ENCODE measurements at places on chromosomes 12 and 14. TPM values are rescaled to one million over a fixed set of nuclear protein-coding genes. Genes with fewer than 3 reads are reported as not detected.

DNA sequence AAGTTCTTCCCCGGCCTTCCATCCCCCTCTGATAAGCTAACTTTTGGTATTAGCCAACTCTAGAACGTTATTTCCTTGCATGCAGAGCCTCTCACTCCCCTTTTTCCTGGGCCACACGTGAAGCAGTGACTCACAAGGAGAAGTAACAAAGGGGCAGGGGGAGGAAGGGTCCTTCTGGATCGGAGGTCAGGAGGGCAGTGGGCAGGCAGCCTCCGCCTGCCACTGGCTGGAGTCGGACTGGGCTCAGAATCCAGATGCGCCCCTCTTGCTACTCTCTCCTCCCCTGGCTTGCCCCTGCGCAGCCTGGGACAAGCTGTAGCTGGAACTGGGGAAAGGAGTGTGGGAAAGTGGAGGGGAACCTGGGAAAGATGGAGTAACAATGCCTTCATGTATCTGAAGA is 55.0 kb downstream of the TPCN1 start:
- H3K4me1 ChIP-seq = peaks cover 15% of the 10 kb centered on the region
- H3K27me3 ChIP-seq = no peaks in the 10 kb centered on the region
- DNase-seq = no peak
- no peak overlapping the region for H3K4me3 ChIP-seq

GRCh38 chr12:68483592-68484383 is 126.9 kb upstream of the RAP1B start:
- no peak for DNase-seq
- H3K27ac ChIP-seq = no peak overlapping the region
- no peaks in the 10 kb centered on the region for H3K27me3 ChIP-seq
- no peak overlapping the region for H3K4me3 ChIP-seq

DNA sequence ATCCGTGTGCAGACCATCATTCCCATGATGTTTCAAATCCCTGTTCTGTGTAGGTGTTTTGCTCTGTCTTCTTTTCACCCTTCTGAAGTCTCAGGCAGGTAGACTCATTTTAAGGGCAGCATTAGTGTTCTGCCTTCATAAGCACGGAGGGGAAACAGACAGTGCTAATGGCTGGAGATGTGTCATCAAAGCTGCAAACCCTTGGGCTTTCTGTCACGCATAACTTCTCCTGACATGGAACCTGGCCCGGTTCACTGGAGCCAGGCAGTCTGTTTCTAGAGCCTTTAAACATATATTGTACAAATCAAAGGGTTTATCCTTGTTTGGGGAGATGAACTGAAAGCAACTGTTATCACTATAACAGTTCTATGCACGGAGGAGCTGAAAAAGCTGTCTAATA is 141.4 kb downstream of the TMEM132D start:
- peaks cover 20% of the 10 kb centered on the region for H3K36me3 ChIP-seq
- DNase-seq = no peak
- H3K27me3 ChIP-seq = peaks cover 5% of the 10 kb centered on the region
- no peak overlapping the region for H3K27ac ChIP-seq
- H3K4me1 ChIP-seq = peaks cover 1% of the 10 kb centered on the region

DNA sequence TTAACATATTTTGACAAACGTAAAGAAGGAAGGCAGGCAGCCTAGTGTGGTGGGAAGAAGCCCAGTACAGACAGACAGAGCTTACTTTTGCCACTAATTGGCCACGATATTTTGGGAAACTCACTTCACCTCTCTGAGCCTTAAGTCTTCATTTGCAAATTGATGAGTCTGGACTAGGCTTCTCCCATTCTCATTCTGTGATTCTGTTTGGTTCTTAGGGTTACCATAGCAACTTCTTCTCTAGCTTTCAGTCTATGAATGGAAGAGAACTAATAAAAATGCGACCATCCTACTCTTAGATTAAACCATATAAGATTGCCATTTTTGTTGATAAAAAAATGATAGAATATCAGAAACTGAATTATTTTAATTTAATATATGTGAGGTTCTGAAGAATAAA is 210.5 kb downstream of the SNAPC1 start:
- H3K4me3 ChIP-seq = no peak overlapping the region
- H3K4me1 ChIP-seq = no peaks in the 10 kb centered on the region
- no peak for DNase-seq
- H3K27me3 ChIP-seq = peaks cover 3% of the 10 kb centered on the region
- no peak overlapping the region for H3K27ac ChIP-seq

DNA sequence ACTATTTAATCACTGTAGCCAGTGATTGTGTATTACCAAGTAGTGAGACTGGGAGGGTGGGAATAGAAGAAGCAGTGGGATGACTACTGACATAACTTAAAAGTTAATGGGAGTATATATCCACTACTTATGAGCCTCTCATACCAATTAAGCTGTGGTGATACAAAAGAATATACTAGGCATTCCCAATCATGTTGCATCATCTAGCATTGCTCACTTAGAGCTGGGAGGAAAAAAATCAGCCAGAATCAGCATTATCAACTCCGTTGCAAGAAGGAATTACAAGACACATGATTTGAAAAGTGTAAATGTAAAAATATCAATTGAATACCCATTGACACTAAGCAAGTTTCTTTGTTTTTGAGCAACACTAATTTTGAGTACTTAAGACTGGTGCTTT is 745 bp upstream of the PPP1R36 start:
- DNase-seq = no peak
- H3K36me3 ChIP-seq = no peaks in the 10 kb centered on the region
- H3K4me1 ChIP-seq = peaks cover 19% of the 10 kb centered on the region

DNA sequence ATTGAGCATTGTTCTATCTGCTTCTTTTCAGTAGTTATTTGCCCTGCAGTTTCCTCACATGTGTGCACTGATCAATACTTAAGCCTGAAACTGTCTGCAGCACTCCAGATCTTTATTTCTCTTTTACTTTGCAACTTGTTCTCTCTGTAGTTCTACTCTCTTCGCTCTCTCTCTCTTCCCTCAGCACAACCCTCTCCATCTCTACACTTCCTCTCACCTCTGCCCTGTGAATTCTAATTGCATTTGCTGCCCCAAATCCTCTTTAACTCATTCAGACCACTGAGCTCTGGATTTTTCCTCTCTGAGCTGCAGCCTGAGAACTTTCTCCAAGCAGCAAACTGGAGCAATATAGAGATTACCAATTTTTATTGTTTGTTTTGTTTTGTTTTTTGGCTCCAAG is 1035.5 kb downstream of the FSCB start:
- DNase-seq = no peak
- H3K27me3 ChIP-seq = no peaks in the 10 kb centered on the region
- no peak overlapping the region for H3K27ac ChIP-seq
- H3K4me1 ChIP-seq = peaks cover 3% of the 10 kb centered on the region
- H3K36me3 ChIP-seq = no peaks in the 10 kb centered on the region

GRCh38 chr12:48767047-48767446 is 21.8 kb downstream of the ADCY6 start:
- H3K4me1 ChIP-seq = no peaks in the 10 kb centered on the region
- no peaks in the 10 kb centered on the region for H3K27me3 ChIP-seq
- no peak overlapping the region for H3K4me3 ChIP-seq
- H3K36me3 ChIP-seq = peaks cover 5% of the 10 kb centered on the region

SERPINA5 gene
- not detected for total RNA-seq

PTPN21 gene
- total RNA-seq = 63.0 TPM

DNA sequence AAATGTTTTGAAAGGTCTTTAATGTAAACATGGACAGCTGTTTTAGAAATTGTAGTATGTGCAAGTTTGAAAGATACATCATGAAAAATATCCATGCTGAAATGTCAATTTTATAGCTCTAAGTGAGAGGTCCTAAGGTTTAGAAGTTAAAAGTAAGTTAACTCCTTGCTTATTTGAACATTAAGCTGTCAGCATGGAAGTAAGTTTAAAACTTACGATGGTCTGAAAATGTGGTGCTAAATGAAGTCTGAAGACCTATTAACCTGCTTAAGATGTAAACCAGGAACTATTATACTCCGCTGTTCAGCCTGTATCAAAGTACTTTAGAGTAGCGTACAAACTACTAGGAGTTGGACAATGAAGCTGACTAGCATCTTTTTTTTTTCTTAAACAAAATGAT is 1082.4 kb downstream of the TMTC2 start:
- no peaks in the 10 kb centered on the region for H3K4me1 ChIP-seq
- no peaks in the 10 kb centered on the region for H3K27me3 ChIP-seq
- H3K27ac ChIP-seq = no peak overlapping the region
- no peak for DNase-seq
- no peaks in the 10 kb centered on the region for H3K36me3 ChIP-seq

RAD52 gene
- total RNA-seq = 16.5 TPM

KRT80 gene
- total RNA-seq = not detected

DNA sequence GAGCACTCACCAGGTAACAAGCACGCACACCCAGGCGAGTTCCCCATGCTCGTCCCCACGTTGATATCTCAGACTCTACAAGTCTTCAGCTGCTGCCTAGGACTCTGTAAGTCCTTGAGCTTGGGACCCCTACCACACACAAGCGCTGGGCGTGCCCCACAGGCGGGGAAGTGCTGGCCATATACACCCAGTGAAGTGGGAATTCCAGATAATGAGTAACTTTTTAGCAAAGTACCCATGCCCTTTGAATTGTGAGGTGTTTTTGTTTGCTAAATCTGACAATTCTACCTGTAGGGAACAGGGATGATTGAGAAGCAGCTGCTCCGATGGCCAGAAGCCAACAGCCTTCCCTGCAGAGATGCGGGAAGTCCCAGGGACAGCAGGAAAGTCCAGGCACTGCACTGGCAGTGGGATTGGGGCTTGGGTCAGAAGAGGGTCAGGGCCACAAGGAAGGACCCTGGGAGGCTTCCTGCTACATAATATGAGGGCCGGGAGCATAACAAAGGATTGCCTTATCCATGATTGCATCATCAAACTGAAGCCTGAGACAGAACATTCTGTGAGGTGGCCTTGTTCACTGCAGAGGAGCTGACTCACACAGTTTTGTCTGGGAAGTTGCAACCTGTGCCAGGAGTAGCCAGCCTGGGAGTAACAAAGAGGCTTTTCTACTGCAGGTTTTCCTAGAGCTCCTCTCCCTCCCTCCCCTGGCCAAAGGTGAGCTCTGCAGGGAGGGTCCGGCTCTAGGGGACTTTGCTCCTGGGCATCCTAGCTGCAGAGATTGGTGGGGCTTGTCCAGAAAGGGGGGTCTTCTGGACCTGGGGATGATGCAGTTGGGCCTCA is 13.2 kb upstream of the SERPINA3 start:
- H3K27ac ChIP-seq = no peak overlapping the region
- H3K36me3 ChIP-seq = no peaks in the 10 kb centered on the region
- H3K4me1 ChIP-seq = no peaks in the 10 kb centered on the region

- DNase-seq = no peak
- peaks cover 3% of the 10 kb centered on the region for H3K4me1 ChIP-seq
- H3K27me3 ChIP-seq = peaks cover 3% of the 10 kb centered on the region
- no peaks in the 10 kb centered on the region for H3K36me3 ChIP-seq
- H3K4me3 ChIP-seq = no peak overlapping the region
- H3K27ac ChIP-seq = no peak overlapping the region
Observed at GRCh38 chr14:100546051-100546443, 41.2 kb downstream of the BEGAIN start.

DNA sequence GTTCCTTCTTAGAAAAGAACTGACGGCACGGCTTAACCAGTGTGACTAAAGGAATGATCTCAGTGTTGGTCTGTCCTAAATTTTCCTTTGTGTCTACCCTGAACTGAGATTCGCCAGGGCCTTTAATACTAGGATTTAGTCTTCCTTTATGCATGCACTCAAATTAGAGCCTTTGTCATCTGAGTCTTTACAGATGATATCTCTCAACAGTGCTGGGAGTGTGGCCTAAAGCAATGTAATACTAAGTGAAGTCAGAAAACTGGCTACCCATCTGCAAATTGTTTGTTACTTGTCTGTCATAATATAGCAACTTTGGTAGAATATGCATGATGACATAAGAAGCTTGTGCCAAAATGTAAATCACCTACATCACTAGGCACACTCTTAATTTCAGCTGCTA is 95.4 kb downstream of the PTPRO start:
- DNase-seq = no peak
- H3K4me1 ChIP-seq = peaks cover under 1% of the 10 kb centered on the region
- no peak overlapping the region for H3K4me3 ChIP-seq
- H3K27ac ChIP-seq = no peak overlapping the region

GRCh38 chr12:10624605-10625004 is 11.2 kb upstream of the MAGOHB start:
- H3K36me3 ChIP-seq = no peaks in the 10 kb centered on the region
- H3K27me3 ChIP-seq = no peaks in the 10 kb centered on the region
- DNase-seq = no peak
- H3K4me1 ChIP-seq = no peaks in the 10 kb centered on the region

DNA sequence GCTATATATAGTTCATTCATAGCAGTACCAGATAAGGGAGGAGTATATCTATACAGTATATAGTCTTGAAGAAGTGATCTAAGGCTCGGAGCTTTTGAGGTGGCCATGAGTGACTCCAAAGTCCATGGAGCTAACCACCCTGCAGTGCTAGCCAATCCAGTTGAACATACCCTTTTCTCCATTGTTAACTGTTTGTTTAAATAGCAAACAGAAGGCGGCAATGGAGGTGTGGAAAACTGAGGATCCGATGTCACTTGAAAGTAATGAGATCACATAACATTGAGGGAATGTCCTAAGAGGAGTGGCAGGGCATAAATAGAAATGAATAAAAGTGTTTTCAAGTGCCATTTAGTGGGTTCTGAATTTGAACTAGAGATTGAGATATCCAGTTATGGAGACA is 12.4 kb upstream of the SNAPC1 start:
- H3K4me1 ChIP-seq = peaks cover 3% of the 10 kb centered on the region
- H3K4me3 ChIP-seq = peak overlapping the region; percentile 9
- H3K27ac ChIP-seq = no peak overlapping the region
- no peak for DNase-seq

DNA sequence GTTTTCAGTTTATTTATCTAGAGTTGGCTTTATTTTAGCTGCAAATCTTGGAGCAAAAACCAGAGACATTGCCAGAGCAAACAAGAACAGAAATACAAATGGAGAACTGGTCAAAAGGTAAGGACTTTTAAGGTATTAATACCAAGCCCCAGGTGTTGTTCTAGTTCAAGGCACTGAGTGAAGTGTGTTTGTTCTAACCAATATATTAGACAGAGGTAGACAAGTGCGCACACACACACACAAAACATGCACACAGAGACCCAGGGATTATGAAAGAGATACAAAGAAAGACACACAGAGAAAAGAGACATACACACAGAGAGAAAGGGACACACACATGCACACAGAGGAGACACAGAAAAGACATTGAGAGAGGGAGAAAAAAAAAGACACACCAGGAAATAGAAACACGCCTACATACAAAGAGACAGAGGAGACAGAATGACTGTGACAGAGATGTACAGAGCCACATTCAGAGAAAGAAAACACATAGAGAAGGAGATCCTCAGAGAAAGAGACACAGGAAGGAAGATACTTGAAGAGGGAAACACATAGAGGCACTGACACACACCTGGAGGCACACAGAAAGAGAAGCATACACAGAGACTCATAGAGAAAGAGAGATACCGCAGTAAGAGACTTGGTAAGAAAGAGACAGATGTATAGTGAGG is 50.2 kb downstream of the MIPOL1 start:
- no peak overlapping the region for H3K27ac ChIP-seq
- H3K4me3 ChIP-seq = no peak overlapping the region
- H3K36me3 ChIP-seq = no peaks in the 10 kb centered on the region
- H3K4me1 ChIP-seq = no peaks in the 10 kb centered on the region

DNA sequence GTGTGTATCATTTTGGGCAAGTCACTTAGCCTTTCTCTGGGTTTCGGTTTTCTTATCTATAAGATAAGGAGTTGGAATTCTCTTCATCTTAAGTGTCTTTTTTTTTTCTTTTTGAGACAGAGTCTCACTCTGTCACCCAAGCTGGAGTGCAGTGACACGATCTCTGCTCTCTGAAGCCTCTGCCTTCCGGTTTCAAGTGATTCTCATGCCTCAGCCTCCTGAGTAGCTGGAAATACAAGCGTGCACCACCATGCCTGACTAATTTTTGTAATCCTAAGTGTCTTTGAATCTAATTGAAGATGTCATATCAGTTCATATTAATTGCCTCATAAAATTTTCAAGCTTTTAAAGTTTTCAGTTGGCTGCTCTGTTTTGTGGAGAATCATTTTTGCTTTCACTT is 4.0 kb downstream of the SRGAP1 start:
- H3K4me1 ChIP-seq = peaks cover 15% of the 10 kb centered on the region
- no peak overlapping the region for H3K27ac ChIP-seq
- H3K27me3 ChIP-seq = peaks cover 10% of the 10 kb centered on the region
- DNase-seq = no peak

All from glutamatergic neuron (in vitro differentiated cells).